ENCODE measurements at places on chromosomes 11 and 22. TPM values are rescaled to one million over a fixed set of nuclear protein-coding genes. Genes with fewer than 3 reads are reported as not detected.

Gene SCN3B
- under 0.01 TPM for total RNA-seq

Gene KCNQ1OT1
- 6.1 TPM for total RNA-seq

Gene PGA5
- total RNA-seq, result not detected

Gene SNX32
- under 0.01 TPM for total RNA-seq

Gene POU2AF1
- not detected for total RNA-seq

Gene C11orf16
- total RNA-seq, result not detected

Gene MPZL3
- total RNA-seq, result 0.32 TPM

Gene DTX4
- total RNA-seq, result 2.3 TPM

Gene OR52E8
- total RNA-seq, result not detected

DNA sequence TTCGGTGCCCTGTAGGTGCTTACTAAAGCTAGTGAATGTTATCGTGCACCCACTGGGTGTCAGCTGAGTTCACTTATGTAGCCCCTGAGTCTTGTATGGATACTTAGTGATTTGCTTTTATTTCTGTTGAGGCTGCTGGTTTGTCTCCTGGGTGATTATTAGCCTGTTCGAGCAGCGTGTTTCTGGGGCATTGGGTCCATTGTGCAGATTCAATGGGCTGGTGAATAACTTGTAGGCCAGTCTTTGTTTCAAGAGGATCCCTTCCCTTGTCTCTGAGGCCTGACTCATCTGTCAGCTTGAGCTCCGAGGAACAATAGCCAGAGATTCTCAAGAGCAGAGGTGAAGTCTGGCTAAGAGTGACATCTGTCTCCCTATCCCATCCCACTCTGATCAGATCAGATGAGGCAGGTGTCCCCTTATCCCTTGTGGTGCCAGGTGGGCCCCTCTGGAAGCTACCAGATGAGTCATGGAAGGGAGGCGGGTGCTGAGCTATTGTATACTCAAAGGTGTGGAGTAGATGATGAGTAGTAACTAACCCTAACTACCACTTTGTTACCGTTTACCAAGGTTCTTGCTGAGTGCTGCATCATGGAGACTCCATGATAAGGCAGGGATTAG, 3.7 kb downstream of the MIAT start:
- no peak for DNase-seq

GRCh38 chr11:36510594-36510942, 496 bp upstream of the TRAF6 start:
- no peak for DNase-seq

DNA sequence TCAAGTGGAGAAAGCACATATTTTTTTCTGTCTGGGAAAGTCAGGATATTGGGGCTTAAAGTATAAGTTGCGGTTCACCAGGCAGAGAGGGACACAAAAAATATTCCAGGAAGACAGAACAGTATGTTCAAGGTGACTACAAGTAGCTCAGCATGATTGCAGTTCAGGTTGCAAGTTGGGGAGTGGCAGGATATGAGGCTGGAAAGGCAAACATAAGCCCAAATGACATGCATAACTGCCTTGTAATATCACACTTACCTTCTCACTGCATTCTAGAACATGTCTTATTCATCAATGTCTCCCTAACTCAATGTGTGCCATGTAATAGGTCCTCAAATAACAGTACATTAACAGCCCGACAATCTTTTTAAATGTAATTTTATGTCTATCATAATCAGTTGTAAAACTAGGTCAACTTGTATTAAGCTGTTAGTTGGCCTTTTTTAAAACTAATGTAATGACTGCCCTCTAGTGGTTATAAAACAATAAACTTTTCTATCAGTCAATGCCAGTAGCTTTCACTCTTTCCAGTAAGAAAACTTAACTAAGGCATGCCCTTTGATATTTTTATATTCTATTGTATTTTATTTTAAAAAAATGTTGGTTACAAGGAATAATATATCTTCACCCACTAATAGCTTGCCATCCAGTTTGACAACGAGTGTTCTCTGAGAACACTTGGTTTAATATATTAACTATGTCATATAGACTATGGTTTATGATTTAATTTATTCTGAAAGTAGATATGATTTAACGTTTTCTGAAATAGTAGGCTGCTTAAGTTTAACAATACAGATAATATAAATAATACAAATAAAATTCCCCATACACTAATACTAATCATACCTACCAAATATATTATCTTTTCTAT, 39.4 kb upstream of the CFAP300 start:
- peak; percentile 58 for DNase-seq

GRCh38 chr11:26995701-26996460, 2.0 kb downstream of the FIBIN start:
- no peak for DNase-seq

- no peak for DNase-seq
Measured at GRCh38 chr11:24348908-24349307, 147.9 kb upstream of the LUZP2 start.

DNA sequence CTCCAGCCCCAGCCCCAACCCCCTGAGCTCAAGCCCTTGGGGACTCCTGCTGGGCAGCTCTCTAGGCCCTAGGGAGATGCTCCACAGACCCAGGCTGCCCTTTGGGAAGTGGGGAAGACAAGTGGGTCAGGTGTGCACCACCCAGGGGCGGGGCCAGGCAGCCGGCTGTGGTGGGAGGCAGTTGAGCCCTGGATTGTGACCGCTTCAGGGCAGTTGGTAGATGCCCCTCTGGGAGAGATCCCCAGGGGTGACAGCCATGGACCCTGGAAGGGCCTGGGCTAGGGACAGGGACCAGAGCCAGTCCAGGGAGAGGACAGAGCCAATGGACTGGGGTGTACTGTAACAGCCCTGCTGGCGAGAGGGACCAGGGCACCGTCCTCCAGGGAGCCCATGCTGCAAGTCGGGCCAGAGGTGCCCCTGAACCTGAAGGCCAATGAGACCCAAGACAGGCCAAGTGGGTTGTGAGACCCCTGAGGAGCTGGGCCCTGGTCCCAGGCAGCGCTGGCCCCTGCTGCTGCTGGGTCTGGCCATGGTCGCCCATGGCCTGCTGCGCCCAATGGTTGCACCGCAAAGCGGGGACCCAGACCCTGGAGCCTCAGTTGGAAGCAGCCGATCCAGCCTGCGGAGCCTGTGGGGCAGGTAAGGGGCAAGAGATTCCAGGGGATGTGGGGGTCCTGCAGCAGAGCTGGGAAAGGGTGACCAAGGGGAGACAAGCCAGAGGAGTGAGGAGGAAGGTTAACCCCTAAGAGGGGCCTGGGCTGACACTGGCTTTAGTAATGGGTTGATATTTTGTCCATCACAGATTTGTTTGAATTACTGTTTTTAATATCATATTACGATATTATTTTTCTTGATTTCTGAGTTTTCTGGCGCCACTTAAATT, at the start of gene IGLL5:
TSS of gene IGLL5 (plus strand) at position 196 of the 883 bp plus-strand sequence. CDS start at position 434, 238 bp downstream.
- no peak for DNase-seq

DNA sequence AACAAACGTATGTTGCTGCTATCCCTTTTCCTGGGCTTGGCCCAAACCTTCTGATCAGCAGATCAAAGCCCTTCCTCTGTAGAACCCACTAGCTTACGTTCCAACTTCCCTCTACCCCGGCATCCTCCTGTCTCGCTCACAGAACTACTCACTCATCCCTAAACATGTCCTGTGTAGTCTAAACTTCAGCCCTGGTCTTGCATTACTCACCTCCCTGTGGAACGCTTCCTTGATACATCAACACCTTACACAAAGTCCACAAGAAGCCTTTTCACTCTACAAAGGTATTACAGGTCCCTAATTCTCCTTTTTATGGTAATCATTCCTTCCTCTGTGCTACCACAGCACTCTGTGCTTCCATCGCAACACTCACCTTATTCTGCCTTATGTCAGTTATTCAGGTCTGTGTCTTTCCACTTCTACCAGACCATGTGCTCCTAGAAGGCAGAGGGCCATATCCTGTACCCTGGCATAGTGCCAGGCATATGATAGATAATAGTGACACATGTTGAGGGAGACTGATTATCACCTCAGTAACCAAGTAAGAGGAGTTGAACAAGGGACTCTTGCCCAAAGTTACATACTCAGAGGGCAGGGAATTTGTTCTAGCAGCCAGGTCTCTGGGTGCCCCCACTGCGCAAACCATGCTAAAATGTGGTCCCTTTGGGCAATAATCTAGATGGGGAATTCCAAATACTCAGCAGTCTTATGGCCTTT, 41.6 kb downstream of the USP35 start:
- DNase-seq, result no peak

- no peak for DNase-seq
Measured at GRCh38 chr11:6556139-6556949, 47.1 kb downstream of the RRP8 start.

DNA sequence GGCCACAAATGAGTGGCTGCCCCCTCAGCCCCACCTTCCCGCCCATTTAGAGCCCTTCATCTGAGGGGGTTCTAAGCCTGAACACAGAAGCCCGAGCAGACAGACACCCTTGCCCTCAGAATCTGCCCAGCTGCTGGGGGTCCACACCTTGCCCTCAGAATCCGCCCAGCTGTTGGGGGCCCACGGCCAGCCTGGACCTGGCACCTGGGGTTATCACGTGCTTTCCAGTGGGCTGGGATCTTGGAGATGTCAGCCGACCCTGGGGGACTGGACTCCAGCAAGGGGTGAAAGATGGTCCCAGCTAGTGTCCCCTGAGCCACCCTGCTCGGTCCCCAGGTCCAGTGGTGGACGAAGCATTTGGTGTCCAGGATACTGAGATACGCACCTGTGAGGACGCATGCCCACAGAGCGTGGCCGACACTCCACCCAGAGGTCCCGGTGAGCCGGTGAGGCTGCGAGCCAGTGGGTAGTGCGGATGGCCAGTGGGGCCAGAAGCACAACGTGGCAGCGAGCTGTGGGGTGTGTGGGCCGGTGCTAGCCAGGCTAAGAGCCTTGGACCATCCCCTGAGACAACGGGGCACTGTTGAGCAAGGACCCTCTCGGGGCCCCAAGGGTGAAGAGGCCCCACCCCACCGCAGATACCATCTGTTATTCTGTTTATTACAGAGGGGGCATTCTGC, 3.1 kb upstream of the CTSD start:
- no peak for DNase-seq

DNA sequence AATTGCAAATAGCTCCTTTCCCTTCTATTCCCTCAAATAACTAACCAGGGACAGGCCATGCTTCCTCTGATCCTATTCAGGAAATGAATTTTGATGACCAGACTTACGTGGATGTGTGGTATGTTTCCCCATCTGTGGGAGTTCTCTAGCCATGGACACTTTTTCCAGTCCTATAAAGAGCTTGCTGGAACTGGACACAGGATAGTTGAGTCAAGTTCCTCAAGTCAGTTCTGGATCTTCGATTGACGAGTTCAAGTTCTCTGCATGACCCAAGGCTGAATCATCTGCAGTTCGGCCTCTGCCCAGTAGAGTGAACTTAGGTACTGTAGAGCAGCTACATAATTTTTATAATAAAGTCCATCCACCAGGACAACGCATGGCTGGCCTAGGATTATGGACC, 52.7 kb upstream of the CCND1 start:
- peak; percentile 35 for DNase-seq

DNA sequence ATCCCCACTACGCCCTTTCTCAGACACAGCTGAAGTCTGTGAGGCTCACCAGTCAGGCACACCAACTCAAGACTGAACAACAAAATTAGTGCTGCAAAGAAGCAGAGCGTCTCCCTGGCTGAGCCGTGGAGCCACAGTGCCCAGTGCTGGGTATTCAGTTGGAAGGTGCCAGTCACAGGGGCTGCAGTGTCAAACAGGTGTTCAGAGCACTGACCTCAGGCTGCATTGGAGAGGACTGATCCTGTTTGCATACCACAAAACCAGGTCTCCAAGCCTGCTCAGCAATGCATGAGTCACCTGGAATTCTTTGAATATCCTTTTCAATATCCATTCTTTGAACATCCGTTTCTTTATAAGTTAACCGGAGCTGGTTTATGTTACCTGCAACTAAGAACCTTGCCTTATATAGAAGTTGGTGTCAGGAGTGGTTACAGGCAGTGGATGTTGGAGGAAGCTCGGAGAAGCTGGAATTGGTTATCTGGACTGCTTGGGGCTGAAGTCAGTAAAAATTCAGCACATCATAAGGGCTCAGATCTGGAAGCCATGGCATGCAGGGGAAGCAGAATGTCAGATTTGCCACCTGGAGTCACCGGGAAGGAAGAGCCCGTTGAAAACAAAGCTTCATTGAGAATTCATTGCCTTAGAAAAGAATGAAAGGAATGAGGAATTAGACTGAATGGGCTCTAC, 30.3 kb downstream of the PDGFB start:
- DNase-seq, result no peak

GRCh38 chr11:33654594-33654993, 46.0 kb downstream of the C11orf91 start:
- DNase-seq, result no peak

- peak; percentile 14 for DNase-seq
Measured at GRCh38 chr11:128802358-128802981, 64.6 kb downstream of the KCNJ1 start.

GRCh38 chr11:843086-843734, 558 bp downstream of the TSPAN4 start:
- no peak for DNase-seq

GRCh38 chr22:27507111-27507611, 294.4 kb downstream of the MN1 start:
- no peak for DNase-seq

- no peak for DNase-seq
Measured at GRCh38 chr22:30232716-30233218, 13.8 kb downstream of the LIF start.

GRCh38 chr22:49448526-49448925, 379.1 kb downstream of the BRD1 start:
- no peak for DNase-seq

GRCh38 chr11:114208377-114208776, 87.8 kb upstream of the NNMT start:
- no peak for DNase-seq

GRCh38 chr11:79367844-79368243, 73.0 kb downstream of the TENM4 start:
- DNase-seq, result no peak

GRCh38 chr11:86636275-86636674, 36.1 kb downstream of the ME3 start:
- peak; percentile 40 for DNase-seq

- peak; percentile 99 for DNase-seq
Measured at GRCh38 chr11:40328890-40329614, 1130.4 kb downstream of the LRRC4C start.

- DNase-seq, result no peak
Measured at GRCh38 chr11:332651-333480, 12.2 kb upstream of the IFITM3 start.

DNA sequence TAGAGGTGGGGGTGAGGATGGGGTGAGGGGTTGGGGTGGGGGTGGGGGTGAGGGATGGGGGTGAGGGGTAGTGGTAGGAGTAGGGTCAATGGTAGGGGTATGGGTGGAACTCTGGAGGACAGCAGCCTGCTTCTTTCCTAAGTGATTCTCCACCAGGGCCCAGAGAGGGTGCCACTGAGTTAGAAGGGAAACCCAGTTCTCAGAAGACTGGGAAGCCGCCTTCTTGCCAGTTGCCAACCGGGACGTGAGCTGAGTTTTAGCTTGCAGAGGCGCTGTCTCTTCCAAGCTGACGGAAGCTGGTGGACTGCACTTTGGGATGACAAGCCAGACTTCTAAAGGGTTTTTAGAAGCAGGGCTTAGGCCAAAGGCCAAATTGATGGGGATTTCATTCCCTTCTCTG, 104.4 kb downstream of the NAT10 start:
- DNase-seq, result no peak

- DNase-seq, result peak; percentile 22
Measured at GRCh38 chr11:120211522-120212258, 858 bp downstream of the OAF start.

GRCh38 chr11:35166369-35167360, 27.7 kb downstream of the CD44 start:
- peak; percentile 62 for DNase-seq
